ENCODE measurements at places on chromosomes 13 and 19.

DNA sequence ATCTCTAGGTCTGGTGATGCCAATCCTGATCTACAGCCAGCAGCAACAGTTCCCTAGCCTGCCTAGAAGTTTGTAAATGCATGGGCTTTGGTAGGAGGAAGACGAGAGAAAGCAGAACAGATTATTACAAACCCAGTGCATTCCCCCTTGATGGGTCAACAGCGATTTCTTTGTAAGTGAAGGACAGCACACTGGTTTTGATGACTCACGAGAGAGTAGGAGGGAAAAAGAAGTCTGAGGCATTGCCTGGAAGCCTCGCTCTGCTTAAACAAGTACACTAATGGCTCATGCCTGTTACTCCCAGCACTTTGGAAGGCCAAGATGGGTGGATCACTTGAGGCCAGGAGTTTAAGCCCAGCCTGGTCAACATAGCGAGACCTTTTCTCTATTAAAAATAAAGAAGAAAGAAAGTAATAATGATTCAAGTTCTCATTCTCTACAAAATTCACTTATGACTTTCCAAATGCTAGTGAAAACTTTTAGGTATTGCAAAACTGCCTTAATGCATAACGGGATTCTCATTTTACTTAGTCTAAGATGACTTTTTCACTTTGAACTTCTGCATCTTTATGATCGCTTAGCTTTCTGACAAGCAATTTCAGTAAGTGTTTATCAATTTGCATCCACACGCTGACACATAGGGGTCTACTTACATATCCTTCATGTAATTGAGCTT is 47.7 kb upstream of the USPL1 start:
- DNase-seq, result no peak

DNA sequence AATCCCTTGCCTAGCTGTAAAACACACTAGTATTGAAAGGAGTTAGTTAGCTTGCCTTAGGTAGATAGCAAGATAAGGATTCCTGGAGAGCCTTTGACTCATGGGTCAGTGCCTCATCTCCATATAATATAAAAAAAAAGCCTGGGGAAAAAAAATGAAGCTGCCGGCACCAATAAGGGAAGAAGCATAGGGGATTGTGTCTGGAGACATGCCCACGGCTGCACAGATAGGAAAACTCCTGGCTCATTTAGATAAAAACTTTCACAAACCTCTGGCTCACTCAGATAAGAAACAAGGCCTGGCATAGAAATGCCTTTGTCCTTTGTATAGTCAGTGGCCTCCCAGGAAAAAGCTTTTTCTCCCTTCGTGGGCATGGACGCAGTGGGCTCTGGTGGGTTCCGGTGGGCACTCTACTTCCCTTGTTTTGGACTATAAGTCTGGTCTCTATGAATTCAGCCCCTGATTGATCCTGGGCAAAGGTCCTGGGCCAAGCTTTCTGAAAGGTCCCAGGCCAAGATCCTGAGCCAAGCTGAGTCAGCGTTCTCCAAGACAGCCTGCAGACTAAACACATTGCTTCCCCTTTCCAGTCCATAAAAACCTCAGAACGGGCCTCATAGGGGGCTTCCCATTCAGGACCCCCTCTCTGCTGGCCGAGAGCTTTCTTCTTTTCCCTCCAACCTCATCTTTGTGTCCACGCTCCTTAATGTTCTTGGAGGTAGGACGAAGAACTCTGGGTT is 4.9 kb upstream of the OR7A17 start:
- DNase-seq, result no peak

GRCh38 chr13:70964874-70965273 is 856.6 kb upstream of the KLHL1 start:
- no peak for DNase-seq

DNA sequence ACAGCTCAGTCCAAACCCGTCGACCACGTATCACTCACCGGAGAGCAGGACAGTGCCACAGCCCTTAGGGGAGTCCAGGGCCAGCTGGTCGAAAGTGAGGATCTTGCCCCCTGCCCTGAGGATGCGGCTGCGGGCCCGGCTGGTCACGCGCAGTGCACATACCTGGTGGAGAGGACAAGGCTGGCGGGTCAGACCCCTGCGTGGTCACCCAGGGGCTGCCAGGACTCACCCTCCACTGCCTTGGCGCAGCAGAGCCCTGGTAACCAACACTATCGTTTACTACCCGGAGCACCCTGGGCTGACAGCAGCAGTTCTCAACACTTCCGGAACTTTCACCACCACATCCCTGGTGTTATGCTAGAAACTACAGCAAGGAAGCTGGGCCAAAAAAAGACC is 1.2 kb upstream of the FAM83E start:
- DNase-seq, result no peak

GRCh38 chr19:56350416-56351045 is 35.9 kb upstream of the ZSCAN5A start:
- no peak for DNase-seq
